Inflammatory macrophage treated with lipopolysaccharide for 1 hour (primary cell): ENCODE measurements at places on chromosomes 5 and 9.
A peak's percentile ranks its signal among the peaks of the same experiment; 100 is the strongest.

GRCh38 chr5:54442271-54442670 lies 13.2 kb upstream of the HSPB3 start:
- DNase-seq = no peak

GRCh38 chr9:1039589-1039988 lies 10.6 kb upstream of the DMRT2 start:
- no peak for DNase-seq

DNA sequence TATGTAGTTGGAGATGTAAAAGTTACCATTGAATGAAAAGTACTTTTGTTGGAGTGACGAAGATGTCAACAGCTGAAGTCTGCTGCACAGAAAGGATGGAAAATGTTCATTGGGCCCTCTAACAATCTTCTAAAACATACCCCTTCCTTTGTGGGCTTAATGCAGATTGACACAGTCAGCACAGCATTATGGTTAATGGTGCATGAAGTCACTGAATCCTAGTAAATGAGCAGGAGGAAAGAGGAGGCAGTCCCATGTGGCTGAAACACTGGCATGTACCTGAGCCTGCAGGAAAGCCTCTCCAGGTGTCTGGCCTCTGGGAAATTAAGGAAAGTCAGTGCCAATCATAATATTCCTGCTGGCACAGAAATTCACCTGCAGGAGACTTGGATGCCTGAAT lies 153.8 kb downstream of the ARL15 start:
- DNase-seq = no peak

GRCh38 chr5:77863181-77863580 lies 87.0 kb upstream of the TBCA start:
- no peak for DNase-seq

DNA sequence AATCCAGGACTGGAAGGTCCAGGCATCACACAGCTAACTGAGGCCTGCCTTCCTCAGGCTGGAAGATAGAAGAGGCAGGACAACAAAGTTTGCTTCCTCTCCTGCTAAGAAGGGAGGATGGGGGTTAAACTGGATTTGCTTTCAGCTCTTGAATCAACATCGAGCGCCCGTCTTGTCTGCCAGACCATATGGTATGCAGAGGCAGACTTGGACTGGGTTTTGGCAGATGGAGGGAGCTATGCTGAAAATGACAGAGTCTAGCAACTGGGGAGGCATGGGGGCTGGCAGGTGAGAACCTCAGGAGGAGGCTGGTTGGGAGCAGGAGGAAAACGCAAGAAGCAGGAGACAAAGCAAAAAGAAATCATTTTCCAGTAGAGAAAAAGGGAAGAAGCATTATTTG lies 289.5 kb upstream of the IL12B start:
- no peak for DNase-seq

DNA sequence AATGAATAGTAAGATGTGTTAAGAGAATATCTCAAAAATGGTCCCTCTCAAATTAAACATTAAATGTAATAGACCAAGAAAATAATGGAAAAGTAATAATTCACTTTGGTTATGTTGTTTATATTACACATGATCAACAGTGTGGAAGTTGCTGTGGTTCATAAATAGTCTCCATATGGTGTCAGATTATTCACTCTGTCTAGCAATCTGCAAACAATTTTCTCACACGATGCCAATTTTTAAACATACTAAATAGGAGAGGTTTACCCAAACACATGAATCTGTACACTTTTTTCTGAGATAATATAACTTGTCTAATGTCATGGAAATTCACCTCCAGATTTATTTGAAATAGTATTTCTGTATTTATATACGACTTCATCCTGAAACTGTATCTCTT lies 217.4 kb upstream of the FBXL7 start:
- DNase-seq = no peak

DNA sequence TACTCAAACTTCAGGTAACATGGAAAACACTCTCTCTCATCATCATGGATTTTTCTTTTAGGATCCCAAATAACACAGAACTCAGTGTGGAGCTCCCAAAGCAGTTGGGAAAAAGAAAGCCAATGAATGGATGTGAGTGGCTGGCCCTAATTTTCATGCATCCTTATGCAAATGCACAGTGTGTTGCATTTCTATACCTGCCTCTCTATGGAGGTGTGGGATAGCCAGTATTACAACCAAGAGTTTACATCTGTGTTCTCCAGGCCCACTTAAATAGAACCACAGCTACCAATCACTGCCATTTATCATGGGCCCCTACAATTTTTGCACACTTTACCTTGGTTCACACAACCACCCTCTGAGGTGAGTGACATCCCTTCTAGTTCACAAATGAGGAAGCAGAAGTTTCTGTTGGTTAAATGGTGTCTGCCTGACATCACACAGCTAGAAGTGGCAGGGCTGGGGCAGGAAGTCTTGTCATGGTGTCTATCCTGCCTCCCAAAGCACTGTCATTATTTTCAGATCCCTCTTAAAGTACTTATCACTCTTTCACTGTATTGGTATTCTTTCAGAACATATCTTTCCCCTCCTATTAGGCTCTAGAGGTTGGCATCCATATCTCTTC lies 17.3 kb downstream of the MAMDC2 start:
- DNase-seq = no peak

DNA sequence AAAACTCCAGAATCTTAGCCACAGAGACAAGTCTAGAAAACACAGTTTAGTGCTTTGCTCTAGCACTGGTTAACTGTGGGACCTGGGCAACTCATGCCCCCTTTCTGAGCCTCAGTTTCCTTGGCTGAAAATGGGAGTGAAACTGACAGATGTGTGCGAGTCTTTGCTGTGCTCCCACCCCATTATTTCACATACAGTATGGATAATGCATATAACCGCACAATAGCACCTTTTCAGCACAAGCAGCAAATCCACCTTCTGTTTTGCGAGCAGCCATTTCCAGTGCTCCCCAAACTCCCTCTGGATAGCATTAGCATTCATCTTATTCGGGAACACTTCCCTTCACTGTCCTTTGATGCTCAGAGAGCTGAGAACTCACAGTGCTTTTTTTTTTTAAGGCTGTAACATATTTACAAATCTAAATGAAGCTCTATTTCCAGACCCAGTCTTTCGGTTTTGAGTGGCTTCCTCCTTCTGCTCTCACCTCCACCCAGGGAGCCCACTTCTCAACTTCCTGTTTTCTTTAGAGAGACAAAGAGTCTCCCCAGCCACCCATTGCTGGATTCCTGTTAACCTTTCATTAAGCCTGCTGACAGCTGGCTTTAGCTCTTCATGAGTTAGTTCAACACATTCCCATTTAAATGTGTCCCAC lies 49.2 kb downstream of the TIMD4 start:
- peak; percentile 4 for DNase-seq

DNA sequence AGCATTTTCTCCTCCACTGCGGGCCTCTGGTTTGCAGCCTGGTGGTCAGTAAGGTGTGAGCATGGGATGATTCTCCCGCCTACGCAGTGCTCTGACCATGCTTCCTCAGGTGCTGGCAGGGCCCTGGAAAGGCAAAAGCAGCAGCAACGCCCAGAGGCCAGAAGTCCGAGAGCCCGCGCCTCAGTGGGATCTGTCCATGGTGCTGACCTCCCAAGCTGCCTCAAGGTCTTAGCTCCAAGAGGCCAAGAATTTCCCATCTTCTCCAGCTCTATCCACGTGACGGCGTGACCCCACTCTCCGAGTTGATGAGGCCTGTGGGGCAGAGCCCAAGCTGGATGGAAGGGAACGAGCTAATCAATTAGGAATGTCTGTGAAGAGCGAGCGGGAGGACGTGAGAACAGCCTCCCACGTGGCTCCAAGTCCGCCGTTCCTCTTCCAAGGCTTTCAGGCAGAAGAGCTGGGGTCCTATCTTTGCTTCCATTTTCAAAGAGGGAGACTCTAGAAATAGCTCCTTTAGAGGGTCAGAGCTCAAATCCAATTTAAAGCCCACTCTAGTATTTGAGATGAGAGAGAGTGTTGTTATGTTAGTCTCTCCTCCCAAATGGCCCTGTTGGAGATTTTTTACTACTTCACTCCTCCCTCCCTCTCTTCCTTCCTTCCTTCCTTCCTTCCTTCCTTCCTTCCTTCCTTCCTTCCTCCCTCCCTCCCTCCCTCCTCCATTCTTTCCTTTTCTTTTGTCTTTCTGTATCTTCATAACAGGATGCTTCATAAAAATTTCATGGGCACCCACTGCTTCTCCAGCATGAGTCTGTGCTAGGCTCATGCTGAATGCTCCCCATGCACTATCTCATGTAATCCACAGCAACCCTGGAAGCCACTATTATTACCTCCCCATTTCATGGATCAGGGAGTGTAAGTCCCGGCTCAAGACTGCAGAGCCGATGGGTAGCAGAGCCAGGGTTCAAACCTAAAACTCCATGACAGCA lies 69.3 kb downstream of the OLFM1 start:
- DNase-seq = peak; percentile 38

DNA sequence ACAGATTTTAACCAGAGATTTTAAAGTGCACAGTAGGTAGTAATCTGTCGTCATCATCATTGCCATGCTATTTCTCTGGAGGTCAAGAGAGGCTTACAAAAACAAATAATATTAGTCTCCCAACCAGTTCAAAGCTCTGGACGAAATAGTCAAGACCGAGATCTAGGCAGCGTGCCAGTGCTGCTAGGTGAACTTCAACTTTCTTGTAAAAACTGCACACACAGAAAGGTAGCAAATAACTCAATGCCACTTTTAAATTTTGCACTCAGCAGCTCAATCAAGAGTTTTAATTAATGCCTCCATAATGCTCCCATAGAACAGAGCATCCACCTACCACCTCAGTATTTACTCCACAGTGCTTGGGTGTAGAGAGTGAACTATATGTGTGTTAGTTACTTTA lies 656.8 kb downstream of the IRX1 start:
- DNase-seq = no peak

- DNase-seq = no peak
Measured at GRCh38 chr9:86248746-86249145, 10.7 kb downstream of the C9orf153 start.

- DNase-seq = no peak
Measured at GRCh38 chr5:126433701-126434100, 10.5 kb downstream of the GRAMD2B start.

DNA sequence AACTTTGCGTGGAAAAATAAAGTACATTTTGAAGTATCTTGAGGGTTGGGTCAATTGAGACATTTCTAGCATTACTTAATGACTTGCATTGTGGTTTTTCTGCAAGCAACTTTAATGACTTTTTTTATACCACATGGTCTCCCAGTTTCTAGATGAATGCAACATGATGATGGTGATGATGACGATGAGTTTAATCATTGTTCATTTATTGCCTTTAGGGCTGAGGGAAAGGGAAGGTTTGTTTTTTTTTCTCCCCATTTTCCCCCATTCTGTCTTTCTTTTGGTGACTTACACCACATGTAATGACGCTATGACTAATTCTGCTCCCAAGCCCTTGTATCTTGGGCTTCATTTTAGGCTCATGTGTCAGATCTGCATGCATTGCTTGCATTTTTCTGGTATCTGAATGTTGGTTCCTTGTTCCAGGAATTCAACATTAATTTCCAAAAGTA lies 57.7 kb upstream of the NXNL2 start:
- DNase-seq = no peak

- no peak for DNase-seq
Measured at GRCh38 chr9:101014566-101014965, 14.0 kb upstream of the PLPPR1 start.

DNA sequence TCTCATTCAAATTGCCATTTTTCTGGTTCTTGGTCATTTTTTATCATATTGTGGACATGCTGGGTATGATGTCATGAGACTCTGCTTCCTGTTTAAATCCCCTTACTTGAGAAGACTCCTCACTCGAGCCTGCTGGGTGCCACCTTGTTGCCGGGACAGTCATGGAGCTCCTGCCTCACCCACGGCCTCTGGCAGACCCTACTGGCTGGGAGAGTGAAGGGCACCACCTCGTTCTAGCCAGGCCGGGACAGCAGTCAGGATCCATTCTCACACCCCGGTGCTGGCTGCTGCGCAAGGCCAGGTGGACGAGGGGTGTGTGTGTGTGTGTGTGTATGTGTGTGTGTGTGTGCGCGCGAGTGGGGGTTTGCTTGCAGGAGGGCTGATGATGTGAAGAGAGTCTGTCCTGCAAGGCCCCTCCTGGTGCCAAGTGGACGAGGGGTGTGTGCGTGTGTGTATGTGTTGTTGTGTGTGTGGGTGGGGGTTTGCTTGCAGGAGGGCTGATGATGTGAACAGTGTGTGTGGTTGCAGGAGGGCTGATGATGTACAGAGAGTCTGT lies 4.4 kb downstream of the CEP72 start:
- no peak for DNase-seq

GRCh38 chr5:87765009-87765408 lies 352.3 kb upstream of the CCNH start:
- DNase-seq = no peak

- DNase-seq = no peak
Measured at GRCh38 chr5:154603953-154604679, 126.1 kb upstream of the HAND1 start.

DNA sequence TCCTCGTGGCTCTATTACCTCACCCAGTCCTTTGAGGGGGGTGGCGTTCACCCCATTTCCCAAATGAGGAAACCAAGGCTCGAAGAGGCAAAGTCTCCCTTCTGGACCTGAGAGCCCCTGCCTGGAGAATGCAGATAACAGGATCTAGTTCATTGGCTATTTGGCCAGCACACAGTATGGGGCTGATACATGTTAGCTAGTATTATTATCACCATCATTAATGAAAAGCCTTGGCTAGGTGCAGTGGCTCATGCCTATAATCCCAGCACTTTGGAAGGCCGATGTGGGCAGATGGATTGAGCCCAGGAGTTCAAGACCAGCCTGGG lies 4.3 kb downstream of the SH3GLB2 start:
- DNase-seq = no peak

DNA sequence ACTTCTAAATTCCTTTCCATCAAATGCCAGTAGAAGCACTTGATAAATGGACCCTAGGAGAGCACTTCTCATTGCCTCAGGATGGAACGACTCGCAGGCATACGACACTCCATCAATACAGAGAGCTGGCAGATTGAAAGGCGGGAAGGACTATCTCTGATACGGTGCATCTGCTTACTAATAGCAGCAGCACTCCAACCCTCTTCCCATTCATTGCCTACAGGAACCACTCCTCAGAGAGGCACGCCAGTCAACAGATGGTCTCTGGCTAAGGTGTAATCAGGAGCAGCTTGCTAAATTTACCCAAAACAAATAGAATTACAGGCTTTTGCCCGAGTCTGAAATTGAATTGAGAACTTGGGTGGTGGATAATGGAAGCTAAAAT lies 168.1 kb downstream of the EFNA5 start:
- no peak for DNase-seq

DNA sequence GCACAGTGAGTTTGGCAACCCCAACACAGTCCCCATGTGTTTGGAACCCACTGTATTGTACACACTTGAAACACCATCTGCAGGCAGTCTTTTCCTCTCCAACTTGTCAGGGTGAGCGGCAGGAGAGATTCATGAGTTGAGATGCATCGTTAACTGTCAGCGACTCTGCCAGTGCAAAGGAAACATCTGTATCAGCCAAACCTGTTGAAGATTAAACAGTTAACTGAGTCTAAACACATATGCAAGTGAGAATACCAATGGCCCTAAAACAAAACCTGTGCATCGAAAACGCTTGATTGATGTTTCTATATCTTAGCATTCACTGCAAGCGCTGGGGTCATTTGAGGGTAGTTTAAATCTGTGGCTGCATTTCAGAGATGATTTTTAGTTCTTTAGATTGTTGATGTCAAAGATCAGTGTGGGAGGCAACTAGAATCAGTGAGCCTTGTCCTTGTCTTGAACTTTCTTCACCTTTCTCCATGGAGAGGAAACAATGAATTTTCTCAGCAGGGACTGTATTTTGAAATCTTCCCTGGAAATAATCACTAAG lies 41.3 kb upstream of the PAM start:
- no peak for DNase-seq
